Activated B cell treated with CpG ODN at 0.5 μM for 24 hours (primary cell): ENCODE measurements at places on chromosomes 12 and 14.

DNA sequence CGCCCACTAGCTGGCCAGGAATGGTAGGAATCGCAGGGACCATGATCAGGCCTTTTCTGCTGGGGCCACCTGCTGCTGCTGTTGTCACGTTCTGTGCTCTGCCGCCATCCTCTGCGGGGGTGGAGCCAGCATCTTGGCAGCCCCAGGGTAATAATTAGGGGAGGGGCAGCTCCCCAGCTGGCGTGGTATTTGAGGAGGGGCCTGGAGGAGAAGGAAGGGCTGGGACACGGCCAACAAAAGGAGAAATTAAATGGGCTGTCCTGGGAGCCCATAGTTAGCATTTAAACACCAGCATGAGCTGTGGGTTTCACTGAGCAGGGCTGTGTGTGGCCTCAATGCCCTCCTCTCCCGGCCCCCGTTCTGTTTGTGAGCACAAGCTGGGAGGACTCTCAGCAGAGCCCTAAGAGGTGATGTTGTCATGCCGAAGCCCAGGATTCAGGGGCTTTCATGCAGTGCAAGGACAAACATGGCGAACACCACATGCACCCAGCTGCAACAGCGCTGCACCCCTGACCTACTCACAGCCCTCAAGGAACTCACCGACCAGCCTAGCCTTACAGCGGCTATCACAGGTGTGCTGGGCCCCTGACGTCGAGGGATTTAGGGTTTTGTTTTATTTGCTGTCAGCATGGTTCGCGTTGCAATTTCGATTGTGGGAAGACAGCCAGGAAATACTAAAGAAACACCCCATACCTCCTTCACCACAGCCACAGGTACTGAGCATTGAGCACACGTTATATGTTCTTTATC lies 324.3 kb downstream of the CACNA1C start:
- DNase-seq = no peak

- no peak for DNase-seq
These were observed 21.1 kb downstream of the BEGAIN start for GRCh38 chr14:100566119-100566518.

DNA sequence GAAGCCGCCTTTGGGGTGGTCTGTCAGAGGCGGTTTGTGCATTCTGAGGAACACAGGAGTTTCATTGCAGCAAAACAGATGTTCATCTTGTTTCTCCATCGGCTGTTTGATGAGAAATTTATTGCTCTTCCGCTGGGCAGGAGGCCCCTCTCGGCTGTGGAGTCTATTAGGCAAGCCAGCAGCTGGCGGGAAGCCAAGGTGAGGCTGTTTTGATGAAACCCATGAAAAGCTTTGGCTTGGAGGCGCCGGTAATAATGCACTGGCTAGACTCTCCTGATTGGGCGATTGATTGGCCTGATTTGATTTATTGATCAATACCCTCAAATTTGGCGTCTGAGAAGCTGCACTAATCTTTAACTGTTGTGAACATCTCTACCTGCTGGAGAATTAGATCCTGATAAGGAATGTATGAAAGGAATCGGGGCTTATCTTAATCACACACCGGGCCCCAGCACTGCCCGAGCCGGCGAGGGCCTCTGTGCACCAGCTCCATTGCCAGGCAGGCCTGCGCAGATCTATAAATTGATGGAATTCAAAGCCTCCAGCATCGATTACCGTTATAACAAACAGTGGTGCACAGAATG lies 187.7 kb downstream of the PHETA1 start:
- DNase-seq = no peak

DNA sequence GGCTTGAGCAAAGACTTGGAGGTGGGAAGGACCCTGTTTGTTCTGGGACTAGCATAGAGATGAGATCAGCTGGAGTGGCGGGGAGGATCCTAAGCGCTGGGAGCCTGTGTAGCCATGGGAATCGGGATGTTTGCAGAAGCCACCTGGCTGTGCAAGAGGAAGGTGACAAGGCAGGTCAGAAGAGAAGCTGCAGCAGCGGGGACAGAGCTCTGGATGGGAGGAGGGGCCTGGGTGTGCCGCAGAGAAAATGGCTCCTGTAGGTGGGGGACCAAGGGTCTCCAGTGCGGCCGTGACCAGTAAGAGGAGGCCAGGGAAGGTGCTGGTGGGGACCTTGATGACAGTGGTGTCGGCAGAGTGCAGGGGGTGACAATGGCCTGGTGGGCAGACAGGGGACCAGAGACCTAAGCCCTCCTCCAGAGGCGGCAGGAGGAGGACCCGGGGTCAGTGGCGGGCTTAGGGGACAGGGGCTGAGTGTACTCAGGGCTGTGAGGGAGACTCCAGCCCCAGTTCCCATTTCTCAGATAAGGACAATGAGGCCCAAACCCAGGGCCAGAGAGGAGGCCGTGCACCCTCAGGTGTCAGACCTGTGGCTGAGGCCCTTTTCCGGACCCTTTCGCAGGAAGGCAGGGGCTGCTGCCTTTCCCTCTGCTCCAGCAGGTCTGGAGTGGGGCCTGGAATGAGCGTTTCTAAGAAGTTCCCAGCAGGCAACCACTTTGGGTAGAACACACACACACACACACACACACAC lies 206.6 kb upstream of the RTL1 start:
- no peak for DNase-seq

DNA sequence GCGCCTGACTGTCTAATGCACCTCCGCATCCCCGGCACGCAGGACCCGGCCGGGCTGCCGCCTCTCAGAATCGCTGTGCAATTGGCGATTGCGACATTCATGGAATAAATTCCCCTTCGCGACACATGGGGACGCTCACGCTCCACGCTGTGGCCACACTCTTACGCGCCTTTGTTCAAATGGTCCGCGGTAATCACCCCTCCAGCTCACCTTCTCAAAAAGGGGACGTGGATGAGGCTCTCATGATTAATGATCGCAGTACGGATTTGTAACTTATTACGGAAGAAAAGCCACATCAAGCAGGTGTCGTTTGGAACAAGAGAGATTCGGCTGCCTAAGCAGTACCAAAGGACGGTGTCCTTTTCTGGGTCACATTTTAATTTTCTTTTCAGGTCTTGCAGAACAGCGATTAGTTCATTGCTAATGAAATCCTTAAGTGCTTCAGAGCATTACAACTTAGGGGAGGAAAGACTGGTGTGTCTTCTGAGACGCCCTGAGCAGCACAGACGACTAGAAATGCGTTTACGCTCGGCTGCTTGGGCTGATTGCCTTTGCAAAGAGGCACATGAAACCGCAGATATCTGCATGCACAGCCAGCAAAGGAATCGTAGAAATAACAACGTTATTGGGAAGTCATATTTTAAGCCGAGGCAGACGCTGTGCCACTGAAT lies 37.3 kb upstream of the ADGRD1 start:
- DNase-seq = peak; percentile 48

DNA sequence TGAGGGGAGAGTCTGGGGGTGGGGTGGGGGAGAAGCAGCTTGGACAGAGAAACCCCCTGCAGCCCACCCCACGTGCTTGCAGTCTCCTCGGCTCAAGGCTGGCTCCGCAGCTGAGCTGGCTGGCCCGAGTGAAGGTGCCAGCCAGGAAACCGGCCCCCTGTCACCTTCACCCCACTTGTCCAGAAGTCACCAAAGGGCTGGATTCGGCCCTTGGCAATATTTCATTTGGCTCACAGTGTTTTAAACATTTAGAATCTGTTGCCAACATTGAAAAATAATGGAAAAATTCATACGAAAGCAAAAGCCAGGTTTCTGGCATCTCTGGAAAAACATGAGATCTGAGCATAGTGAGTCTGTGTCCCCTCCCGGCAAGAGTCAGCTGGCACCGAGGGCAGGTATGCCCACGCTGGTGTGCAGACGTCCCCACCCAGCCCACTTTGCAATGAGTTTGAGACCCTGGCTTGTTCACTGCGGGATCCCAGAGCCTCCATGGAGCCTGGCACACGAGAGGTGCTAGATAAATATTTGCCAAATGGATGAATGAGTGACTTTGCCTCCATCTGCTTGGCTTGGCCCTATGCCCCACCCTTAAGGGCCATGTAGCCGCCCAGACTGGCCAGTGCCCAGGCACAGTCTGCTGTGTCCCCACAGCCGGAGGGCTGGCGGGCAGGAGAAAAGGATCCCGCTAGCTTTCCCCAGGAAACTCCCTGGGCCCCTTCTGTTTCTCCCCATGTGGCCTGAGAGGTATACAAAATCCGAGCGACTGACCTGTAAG lies 18.2 kb downstream of the MSI1 start:
- DNase-seq = no peak

- DNase-seq = peak; percentile 57
These were observed 620 bp downstream of the YBX3 start for GRCh38 chr12:10722502-10722904.

GRCh38 chr12:5187136-5187535 lies 143.5 kb downstream of the KCNA5 start:
- DNase-seq = no peak

DNA sequence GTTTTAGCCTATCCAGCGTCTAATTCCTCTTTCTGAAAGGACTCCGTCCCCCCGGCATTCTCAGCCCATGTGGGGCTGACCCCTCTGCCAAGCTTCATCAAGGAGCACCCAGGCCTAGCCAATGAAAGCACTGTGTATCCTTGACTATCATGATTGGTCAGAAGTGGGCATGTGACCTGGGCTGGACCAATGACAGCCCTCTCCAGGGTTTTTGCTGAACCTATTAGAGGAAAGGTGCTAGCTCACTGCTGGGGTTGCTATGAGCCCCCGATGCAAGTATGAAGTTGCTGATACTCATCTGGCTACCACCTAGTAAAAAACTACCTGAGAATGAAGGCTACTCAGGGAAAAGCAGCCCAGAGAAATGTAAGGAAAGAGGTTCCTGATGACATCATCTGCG lies 68.1 kb downstream of the LRRC74A start:
- DNase-seq = no peak

GRCh38 chr14:96746101-96746500 lies 51.1 kb upstream of the VRK1 start:
- no peak for DNase-seq

DNA sequence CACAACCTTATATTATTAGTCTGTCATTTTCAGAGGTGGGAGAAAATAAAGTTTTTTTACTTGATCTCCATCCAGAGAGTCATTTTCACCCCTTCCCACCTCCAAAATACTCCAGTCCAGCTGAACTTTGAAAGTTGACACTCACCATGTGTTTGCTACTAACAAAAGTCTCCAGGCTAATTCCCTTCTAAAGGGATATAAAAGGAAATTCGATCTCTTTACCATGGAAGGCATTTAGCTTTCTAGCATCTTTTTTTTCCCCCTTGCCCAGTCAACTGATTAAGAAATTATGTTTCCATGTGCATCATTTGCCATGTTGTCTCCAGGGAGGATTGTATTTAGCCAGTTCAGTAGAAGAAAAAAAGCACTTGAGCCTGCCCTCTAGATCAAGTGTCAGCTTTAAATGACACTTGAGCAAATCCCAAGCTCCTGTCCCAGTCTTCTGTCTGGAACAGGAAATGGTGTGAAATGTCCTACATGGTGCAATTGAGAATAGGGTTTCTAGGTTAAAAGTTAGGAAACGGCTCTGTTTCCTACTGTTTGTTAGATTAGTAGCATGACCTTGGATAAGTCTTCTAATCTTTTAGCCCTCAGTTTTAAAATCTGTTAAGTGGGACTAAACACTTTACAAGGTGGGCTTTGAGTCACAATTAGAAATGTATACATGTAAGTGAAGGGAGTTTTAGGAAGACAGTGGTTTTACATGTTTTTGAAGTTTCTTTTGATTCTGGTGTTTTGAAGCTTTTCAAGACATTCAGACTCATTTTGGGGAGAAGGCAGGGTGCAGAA lies 67.2 kb downstream of the GNS start:
- DNase-seq = no peak

- DNase-seq = no peak
These were observed 25.6 kb upstream of the ARID2 start for GRCh38 chr12:45703942-45704341.

- DNase-seq = no peak
These were observed 24.2 kb upstream of the P2RX7 start for GRCh38 chr12:121108492-121108891.

GRCh38 chr12:96445691-96446583 lies 43.4 kb upstream of the CFAP54 start:
- no peak for DNase-seq

DNA sequence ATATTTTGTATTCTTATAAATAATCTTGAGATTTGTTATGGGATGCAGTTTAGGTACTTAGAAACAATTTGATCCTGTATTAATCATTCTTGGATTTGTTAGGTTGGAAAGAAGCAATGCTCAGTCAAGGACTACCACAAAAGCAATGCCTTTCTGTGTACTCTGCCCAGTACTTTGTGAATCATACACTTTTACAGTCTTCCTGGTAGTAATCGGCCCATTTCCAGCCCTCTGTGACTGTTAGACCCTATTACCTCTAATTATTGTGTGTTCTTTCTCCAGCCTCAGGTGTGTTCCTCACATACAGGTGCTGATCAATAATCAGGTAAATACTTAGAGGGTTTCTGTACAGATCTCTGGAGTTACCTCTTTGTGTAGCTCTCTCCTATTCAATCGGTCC lies 609.0 kb downstream of the KCNH5 start:
- DNase-seq = no peak

- no peak for DNase-seq
These were observed 23.5 kb upstream of the PLEKHG3 start for GRCh38 chr14:64680714-64681065.

DNA sequence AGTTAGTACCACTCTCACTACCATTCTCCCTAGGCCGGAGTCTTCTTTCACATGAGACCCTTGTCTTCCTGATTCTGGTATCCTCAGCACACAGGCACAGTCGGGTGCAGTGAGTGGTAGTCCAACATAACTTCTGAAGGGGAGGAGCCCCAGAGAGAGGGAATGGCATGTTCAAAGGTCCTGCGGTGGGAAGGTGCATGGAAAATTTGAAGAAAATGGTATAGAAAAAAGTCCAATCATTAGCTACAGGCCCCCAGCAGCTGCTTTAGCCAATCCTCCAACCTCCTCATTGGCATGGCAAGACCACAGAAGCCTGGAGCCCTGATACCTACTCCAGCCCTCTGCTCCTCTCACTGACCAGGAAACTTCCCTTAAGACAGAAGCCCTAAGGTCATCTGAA lies 96.6 kb downstream of the ZFP36L1 start:
- DNase-seq = no peak

DNA sequence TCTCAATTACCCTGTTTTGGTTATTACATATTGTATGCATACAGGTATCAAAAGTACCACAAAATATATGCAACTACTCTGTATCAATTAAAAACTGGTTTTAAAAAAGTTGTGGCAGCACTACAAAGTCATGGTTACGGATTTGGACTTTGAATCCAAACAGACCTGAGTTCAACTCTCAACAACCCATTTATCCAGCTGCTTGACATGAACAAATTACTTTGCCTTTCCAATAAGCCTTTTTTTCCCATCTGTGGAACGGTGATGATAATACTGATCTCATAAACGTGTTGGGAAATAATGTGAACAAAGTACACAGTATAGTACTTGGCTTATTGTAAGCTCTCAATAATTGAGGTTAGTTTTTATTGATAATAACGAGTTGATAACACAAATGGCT lies 85.0 kb downstream of the MNAT1 start:
- no peak for DNase-seq

GRCh38 chr12:108457734-108458361 lies 57.2 kb upstream of the FICD start:
- DNase-seq = no peak
